ENCODE measurements at places on chromosomes 16 and 17.

DNA sequence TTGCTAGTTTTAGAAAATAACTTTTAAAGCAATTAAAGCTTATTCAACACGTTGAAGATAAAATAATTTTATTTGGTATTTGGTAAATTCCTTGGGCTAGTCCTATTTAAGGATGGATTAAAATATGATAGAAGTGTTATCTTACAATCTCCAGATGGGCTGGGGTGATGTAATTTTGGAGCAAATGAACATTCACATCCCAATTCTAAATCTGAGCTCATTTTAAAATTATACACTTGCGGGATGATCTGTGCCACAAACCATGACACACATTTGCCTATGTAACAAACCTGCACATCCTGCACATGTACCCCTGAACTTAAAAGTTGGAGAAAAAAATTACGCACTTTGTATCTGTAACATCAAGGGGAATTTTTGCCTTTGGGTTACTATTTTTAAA lies 31.5 kb downstream of the NLK start:
- DNase-seq = no peak

- peak; percentile 37 for DNase-seq
Measured at GRCh38 chr17:73030501-73030921, 62.0 kb downstream of the SLC39A11 start.

DNA sequence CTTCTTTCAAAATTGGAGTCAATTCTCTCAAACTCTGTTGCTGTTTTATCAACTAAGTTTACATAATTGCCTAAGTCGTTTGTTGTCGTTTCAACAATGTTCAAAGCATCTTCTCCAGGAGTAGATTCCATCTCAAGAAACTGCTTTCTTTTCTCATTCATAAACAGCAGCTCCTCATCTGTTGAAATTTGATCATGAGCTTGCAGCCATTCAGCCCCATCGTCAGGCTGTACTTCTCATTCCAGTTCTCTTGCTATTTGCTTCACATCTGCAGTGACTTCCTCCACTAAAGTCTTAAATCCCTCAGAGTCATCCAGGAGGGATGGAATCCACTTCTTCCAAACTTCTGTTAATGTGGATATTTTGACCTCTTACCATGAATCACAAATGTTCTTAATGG lies 230.6 kb downstream of the IRF8 start:
- no peak for DNase-seq

DNA sequence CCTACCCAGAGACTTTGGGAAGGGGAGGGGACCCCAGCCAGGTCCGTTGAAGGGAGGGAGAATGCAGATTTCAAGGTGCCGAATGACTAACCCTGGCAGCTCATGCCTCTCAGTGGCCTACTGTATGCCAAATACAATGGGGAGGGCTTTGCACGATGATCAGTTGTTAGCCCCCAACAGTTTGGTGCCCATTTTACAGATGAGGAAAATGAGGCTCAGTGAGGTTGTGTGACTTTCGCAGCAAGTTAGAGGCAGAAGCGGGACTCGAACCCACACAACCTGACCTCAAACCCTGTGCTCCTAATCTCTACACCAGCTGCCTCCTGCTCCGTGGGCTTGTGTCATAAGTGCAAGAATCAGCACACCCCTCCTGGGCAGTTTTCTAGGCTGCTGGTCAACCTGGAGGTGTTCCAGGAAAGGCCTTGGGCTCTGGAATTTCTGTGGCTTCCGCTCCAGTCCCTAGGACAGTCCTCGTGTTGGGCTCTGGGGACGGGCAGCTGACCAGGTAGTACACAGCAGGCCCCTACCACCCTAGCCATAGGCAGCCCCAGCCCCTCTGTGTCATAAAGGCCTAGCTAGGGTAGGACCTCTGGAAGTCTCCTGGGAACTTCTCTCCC lies 11.9 kb upstream of the NAGPA start:
- no peak for DNase-seq

GRCh38 chr16:74583926-74584666 lies 22.8 kb downstream of the GLG1 start:
- DNase-seq = no peak

GRCh38 chr17:75810216-75810615 lies 25.6 kb downstream of the UNK start:
- DNase-seq = no peak

- DNase-seq = no peak
Measured at GRCh38 chr17:81096741-81097133, 61.8 kb downstream of the BAIAP2 start.

GRCh38 chr16:85651629-85652430 lies 36.9 kb downstream of the GINS2 start:
- DNase-seq = no peak

DNA sequence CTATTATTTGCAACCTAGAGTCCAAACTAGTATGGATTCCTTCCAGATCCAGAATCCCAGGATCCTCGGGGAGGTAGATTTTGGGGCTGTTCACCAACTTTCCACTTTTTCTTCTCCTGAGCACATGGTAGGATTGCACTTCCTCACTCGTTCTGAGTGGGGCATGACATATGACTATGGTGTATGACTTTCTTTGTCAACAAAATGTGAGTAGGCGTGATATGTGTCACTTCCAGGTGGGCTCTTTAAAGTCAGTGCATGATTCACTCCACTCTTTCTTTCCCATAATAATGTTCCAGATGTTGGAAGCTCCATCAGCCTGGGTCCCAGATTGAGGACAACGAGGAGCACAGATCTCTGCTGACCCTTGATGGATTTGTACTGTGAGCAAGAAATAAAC lies 21.5 kb downstream of the IRX5 start:
- DNase-seq = no peak

DNA sequence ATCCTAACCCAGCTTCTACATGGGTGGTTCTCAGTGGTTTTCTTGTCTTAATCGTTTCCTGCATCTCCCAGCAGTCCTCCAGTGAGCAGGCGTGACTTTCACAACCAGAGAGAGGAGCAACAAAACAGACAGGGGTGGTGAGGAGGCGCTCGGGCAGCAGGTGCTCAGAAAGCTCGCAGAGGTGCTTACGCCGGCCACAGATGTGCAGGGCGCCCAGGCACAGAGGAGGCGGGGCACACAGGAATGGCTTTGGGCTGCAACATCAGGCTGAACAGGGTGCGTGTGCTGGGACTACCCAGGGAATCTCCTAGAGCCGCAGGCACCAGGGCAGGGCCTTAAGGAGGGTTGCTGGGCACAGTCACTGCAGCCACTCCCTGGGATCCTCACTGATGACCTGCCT lies 32.6 kb downstream of the KLHDC4 start:
- DNase-seq = no peak

GRCh38 chr16:57626420-57627170 lies 1.8 kb upstream of the ADGRG1 start:
- DNase-seq = no peak

DNA sequence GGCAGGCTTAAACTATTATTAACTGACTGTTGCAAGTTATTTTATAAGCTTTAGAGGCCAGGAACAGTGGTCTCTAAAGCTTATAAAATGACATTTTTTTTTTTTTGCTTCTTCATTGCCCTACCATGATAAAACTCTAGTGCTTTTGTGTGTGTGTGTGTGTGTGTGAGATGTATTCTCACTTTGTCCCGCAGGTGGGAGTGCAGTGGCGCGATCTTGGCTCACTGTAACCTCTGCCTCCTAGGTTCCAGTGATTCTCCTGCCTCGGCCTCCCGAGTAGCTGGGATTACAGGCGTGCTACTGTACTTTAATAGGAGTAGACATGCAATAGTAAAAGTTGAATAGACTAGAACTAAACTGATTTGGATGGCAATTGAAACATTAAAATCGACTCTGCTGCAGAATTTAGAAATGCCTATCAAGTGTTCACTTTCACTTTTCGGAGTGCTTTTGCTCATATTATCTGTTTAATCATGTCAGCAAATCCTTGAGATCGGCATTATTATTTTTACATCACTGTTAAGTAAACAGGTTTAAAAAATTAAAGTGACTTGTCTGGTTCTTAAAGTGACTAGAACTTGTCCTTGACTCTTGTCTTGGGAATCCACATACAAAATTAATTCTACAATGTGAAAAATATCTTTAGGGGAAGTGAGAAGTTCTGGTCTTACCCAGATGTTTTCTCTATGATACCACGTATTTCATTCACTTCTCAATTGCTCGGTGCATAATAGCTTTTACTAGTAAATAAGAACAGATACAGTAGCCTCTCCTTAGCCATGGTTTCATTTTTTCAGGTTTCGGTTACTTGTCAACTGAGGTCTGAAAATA lies 8.4 kb upstream of the PCTP start:
- no peak for DNase-seq

GRCh38 chr17:81518785-81519283 lies 6.2 kb upstream of the ACTG1 start:
- DNase-seq = no peak

- no peak for DNase-seq
Measured at GRCh38 chr17:31807846-31808245, 51.2 kb downstream of the COPRS start.
